ENCODE measurements at places on chromosomes 2 and 18.
A peak's percentile ranks its signal among the peaks of the same experiment; 100 is the strongest.

- peaks cover 7% of the 10 kb centered on the region for H3K36me3 ChIP-seq
- no peak overlapping the region for H3K27ac ChIP-seq
- H3K27me3 ChIP-seq: peaks cover 24% of the 10 kb centered on the region
- no peak overlapping the region for H3K4me3 ChIP-seq
Measured at GRCh38 chr2:223696719-223697118, 94.6 kb upstream of the SCG2 start.

DNA sequence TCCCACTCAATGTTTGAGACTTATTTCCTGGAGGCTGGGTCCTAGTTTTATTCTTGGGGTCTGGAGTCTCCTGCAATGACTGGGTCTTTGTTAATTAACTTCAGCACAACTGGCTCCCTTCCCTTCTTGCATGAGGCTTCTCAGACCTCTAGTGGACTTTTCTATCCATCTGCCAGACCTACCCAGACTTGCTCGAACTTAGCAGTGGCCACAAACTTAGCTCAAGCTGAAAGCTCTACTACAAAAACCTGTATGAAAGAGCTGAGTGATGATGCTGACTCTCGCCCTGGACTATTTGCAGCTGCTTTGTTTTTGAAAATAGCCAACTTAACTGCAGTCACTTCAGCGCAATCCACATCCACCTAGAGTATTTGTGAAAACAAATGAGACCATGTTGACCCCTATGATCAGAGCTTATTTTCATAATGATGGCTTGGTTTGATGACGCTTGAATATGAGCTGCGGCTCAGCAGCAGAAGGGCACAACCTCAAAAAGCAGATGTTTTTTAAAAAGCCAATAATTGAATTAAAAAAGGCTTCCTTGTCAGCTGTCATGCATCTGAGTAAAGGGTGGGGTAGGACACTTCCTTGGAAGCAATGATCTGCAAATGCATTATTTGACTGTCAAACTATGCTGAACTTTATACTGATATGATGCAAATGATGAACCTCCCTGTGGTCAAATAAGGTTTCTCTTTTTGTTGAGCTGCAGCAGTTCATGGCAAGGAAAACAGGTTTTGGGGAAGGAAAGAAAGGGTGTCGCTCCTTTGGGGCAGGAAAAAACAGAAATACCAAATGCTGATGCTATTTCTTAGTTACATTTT, 10.6 kb upstream of the ANXA4 start:
- DNase-seq: no peak
- no peaks in the 10 kb centered on the region for H3K27me3 ChIP-seq
- no peaks in the 10 kb centered on the region for H3K36me3 ChIP-seq

- DNase-seq: no peak
- H3K27me3 ChIP-seq: peaks cover 42% of the 10 kb centered on the region
- no peaks in the 10 kb centered on the region for H3K36me3 ChIP-seq
- no peaks in the 10 kb centered on the region for H3K4me1 ChIP-seq
- H3K4me3 ChIP-seq: no peak overlapping the region
- H3K27ac ChIP-seq: no peak overlapping the region
Measured at GRCh38 chr18:78820161-78820834, 159.3 kb upstream of the SALL3 start.

DNA sequence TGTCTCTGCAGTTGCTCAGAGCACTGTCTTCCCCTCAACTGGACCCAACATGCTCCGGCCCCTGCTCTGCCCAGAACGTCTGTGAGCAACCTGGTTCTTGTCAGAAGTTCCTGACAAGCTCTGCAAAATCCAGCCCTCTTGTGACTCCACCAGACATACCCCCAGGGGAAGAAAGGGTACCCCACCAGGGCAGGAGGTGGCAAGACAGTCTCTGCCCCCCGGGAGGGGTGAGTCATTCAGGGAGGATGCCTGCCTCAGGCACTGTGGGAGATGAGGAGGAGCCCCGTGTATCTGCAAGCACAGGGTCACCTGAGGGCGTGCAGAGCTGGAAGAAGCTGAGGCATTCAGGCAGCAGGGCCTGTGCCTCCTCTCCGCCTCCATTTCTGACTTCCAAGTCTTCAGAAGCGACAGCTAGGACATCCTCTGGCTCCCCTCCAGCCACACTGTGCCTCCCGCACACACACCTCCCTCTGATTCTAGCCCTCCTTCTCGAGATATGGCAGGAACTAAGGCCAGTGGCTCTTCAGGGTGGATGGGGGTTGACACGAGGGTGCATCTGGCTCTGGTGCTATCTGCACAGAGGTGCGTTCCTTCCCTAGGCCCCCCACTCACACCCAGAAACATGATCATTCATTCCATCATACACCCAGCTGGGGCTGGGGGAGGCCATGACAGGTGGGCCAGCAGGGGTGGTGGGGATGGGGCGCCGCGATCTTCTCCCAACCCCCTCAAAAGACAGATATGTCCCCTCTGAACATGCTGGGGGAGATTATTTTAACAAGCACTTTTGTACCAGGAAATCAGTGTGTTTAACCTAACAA, 222.2 kb downstream of the CYP26B1 start:
- H3K27ac ChIP-seq: no peak overlapping the region
- no peaks in the 10 kb centered on the region for H3K4me1 ChIP-seq
- no peak for DNase-seq
- no peaks in the 10 kb centered on the region for H3K27me3 ChIP-seq
- H3K36me3 ChIP-seq: no peaks in the 10 kb centered on the region

DNA sequence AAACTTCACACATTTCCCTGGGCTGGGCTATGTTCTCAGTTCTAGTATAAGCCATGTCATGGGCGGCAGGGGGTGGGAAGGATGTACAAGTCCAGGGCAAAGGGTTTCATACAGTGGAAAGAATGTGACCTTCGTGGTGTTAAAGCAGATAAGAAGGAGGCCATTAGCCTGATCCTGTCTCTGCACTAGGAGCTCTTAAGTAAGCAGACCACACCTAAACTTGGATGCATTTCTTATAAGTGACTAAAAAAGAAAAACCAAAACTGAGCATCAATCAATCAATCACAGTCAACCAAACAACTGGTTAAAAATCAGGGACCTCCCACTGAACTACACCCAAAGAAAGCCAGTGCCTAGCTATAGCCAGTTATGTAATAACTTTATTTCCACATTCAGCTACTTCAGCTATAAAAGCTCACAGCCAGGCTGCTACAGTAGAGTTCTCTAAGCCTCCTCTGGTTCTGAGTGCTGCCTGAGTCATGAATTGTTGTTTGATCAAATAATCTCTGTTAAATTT, 46.8 kb upstream of the RIOK3 start:
- no peak overlapping the region for H3K27ac ChIP-seq
- H3K36me3 ChIP-seq: no peaks in the 10 kb centered on the region
- no peaks in the 10 kb centered on the region for H3K4me1 ChIP-seq
- no peak for DNase-seq

GRCh38 chr2:36373149-36373926, 17.8 kb downstream of the CRIM1 start:
- no peaks in the 10 kb centered on the region for H3K27me3 ChIP-seq
- H3K27ac ChIP-seq: no peak overlapping the region
- H3K36me3 ChIP-seq: no peaks in the 10 kb centered on the region
- no peak overlapping the region for H3K4me3 ChIP-seq

DNA sequence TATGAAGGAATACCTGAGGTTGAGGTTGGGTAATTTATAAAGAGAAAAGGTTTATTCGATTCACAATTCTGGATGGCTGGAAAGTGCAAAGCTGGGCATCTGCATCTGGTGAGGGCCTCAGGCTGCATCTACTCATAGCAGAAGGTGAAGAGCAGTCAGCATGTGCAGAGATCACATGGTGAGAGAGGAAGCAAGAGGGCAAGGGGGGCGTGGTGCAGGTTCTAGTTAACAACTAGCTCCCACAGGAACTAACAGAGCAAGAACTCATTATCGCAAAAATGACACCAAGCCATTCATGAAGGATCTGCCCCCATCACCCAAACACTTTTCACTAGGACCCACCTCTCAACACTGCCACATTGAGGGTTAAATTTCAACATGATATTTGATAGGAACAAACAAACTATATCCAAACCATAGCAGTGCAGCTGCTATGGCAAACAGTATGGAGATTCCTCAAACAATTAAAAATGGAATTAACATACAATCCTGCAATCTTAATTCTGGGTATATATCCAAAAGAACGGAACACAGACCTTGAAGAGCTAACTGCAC, 72.8 kb upstream of the LDLRAD4 start:
- H3K4me3 ChIP-seq: no peak overlapping the region
- no peak overlapping the region for H3K27ac ChIP-seq
- H3K27me3 ChIP-seq: peaks cover 28% of the 10 kb centered on the region
- H3K36me3 ChIP-seq: no peaks in the 10 kb centered on the region

DNA sequence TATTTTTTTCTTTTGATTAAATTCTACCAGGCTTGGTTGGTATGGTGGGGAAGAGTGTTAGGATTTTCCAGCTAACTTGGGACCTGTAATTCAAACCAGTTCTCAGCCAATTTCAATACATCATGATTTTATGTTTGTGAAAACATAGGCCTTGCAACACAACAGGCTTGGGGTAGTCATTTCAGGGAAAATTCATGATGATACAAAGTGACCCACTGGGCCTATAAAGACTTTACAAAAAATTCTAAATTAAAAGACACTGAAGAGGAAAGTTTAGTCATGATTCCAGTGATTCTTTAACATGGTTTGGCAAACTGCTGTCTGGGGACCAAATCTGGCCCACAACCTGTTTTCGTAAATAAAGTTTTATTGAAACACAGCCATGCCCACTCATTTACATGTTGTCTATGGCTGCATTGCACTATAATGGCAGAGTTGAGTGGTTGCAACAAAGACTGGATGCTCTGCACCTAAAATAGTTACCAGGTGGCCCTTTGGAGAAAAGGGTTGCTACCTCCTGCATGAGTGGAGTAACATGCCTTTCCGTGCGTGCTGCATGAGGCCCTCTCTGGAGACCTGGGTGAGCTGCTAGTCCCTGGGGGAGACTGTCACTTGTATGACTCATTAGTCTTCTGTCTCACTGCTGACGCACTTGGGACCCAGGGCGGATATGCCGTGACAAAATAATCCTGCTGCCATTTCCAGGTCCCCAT, 73.6 kb downstream of the NPAS2 start:
- H3K4me3 ChIP-seq: no peak overlapping the region
- peaks cover 12% of the 10 kb centered on the region for H3K27me3 ChIP-seq
- H3K4me1 ChIP-seq: no peaks in the 10 kb centered on the region
- H3K36me3 ChIP-seq: no peaks in the 10 kb centered on the region
- no peak for DNase-seq
- no peak overlapping the region for H3K27ac ChIP-seq

DNA sequence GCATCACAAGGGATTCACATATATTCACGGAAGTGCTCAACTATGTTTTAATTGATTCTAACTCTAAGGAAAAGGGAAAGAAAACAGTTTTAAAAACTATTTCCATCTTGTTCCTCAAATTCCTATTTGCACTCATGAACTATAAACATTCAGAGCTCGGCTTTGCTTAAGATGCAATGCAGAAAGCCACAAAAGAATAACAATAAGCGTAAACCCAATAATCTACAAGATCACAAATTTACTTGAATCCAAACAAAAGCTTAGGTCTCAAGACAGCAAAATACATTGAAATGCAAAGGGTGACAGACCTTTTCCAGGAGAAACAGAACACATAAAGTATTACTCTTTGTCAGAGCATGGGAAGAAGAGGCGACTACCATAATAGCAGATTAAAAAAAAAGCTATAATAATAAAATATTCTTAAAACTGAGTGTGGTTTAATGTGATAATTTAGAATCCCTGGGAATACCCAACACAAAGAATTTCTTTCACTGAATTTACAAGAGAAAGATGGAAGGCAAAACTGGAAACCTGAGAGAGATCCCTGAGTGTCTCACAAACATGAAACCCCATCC, 1094.9 kb downstream of the LRP1B start:
- no peak overlapping the region for H3K27ac ChIP-seq
- H3K36me3 ChIP-seq: peaks cover 2% of the 10 kb centered on the region
- H3K27me3 ChIP-seq: no peaks in the 10 kb centered on the region
- no peak for DNase-seq

DNA sequence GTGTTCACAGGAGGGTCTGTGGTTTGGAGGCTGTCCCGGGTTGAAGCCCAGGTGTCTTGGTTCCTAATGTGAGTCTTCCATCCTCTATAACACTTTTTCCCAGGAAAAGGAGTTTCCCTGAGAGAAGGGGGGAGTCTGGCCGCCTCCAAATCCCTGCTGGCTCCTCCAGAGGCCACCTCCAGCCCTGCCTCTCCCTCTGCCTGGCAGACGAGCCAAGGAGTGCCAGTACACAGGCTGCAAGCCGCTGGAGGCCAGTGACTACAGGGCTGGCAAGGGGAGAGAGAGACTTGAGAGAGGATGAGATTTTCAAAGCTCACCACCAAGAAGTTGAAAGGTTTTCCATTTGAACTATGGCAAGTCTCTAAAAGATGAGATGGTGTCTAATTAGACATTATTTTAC, 154.2 kb upstream of the ID2 start:
- H3K4me3 ChIP-seq: no peak overlapping the region
- peaks cover 28% of the 10 kb centered on the region for H3K4me1 ChIP-seq
- no peak for DNase-seq
- peaks cover 5% of the 10 kb centered on the region for H3K36me3 ChIP-seq
- H3K27me3 ChIP-seq: no peaks in the 10 kb centered on the region

- H3K27ac ChIP-seq: no peak overlapping the region
- peaks cover 4% of the 10 kb centered on the region for H3K4me1 ChIP-seq
- no peak for DNase-seq
- no peaks in the 10 kb centered on the region for H3K27me3 ChIP-seq
Measured at GRCh38 chr2:144132357-144132756, 387.6 kb downstream of the ZEB2 start.

DNA sequence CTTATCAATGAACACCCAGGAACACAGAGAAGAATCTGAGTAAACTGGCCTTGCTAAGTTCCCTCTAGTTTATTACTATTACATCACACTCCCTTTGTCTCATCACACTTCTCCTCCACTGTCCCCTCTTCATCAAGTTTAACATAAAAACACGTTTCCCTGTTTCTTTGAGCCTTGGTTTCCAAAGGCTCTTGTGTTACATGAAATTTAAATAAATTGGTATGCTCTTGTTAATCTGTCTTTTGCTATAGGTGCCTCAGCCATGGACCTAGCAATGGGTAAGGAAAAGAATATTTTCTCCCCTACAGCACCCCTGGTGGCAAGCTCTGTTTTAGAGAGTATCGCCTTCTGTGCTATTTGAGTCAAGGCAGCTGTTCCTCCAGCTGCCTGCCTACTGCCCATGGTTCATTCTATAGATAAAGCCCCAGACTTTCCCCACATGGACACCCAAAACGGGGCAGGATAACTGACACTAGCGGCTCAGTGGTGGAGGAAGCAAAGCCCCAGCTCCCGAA, 31.8 kb downstream of the TGIF1 start:
- no peak overlapping the region for H3K27ac ChIP-seq
- no peaks in the 10 kb centered on the region for H3K36me3 ChIP-seq
- H3K27me3 ChIP-seq: peaks cover 7% of the 10 kb centered on the region
- peaks cover 5% of the 10 kb centered on the region for H3K4me1 ChIP-seq
- peak; percentile 37 for DNase-seq

DNA sequence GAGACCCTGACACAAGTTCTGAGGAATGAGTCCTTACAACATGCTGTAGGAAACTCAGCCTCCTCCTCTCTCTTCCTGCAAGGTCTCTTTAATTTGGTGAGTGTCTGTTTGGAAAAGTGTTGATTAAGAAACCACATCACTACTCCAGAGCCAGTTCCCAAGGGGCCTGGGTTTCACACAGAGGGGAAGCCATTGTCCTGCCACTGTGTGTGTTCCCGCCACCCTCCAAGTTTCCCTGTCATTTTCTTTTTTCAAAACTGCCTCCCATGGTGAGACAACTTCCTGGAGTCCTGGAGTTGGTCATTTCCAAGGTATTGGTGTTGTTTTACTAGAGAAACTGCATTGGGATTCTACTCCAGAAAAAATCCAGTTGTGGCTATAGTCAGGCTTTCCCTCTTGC, 232.0 kb upstream of the PARD3B start:
- no peak for DNase-seq
- no peak overlapping the region for H3K4me3 ChIP-seq
- no peak overlapping the region for H3K27ac ChIP-seq
- no peaks in the 10 kb centered on the region for H3K4me1 ChIP-seq
- no peaks in the 10 kb centered on the region for H3K36me3 ChIP-seq
- H3K27me3 ChIP-seq: peaks cover 68% of the 10 kb centered on the region

Data from effector memory CD8-positive, alpha-beta T cell (primary cell).